Neuronal stem cell (in vitro differentiated cells): ENCODE measurements at places on chromosomes 4 and X.
A peak's percentile ranks its signal among the peaks of the same experiment; 100 is the strongest.

- DNase-seq, result peak; percentile 39
Measured at GRCh38 chr4:151717314-151717713, 43.5 kb downstream of the GATB start.

DNA sequence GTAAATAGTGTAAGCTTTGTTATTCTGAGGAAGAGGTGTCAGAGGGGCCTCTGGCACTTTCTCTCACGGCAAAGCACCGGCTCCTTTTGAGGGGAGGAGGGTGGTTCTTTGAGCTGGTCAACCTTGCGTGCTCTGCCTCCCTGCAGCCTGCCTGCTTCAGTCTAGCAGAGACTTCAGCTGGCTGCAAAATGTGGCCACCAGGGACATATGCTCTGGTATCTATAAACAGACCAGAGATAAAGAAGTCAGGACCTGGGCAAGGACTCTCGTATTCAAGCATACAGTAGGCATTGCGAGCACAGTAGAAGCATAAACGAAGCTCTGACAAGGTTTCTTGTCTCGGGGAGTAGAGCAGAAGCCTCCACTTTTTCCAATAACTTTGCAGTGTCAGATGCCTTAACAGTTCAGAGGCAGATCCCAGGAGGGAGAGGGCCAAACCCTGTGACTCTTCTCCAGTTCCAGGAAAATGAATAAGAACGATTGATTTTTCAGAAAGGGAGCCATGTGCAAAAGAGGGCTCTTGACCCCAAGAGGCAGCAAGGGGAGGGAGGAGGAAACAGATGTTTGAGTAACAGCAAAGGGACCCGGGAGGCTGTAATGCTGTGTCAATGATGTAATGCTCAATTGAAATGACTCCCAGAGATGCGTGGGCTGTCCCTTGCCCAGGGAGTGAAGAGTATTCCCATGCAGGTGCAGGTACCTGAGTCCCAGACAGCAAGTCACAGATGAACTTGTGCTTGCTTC is 57.9 kb upstream of the TEX13D start:
- DNase-seq, result no peak

GRCh38 chr4:123503698-123504363 is 107.2 kb downstream of the SPRY1 start:
- no peak for DNase-seq

GRCh38 chr4:100147198-100147597 is 43.1 kb downstream of the DDIT4L start:
- DNase-seq, result no peak

- no peak for DNase-seq
Measured at GRCh38 chr4:113825272-113825671, 63.7 kb upstream of the CAMK2D start.

DNA sequence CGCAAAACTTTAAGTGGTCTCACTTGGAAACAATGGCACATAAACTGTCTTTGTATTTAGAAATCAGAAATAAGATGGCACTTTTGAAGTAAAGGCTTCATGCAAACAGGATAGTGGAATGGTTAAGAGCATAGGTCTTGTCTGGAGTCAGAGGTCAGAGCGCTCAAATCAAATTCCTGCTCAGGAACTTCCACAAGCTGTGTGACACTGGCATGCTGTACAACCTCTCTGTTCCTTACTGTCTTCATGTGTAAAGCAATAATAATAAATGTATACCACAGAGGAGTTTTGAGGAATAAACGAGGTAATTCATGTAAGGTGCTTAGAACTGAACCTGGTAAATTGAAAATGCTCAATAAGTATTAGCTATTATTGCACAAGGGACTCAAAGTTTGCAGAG is 43.4 kb upstream of the ACSL4 start:
- no peak for DNase-seq

- DNase-seq, result no peak
Measured at GRCh38 chrX:71990518-71990917, 79.9 kb downstream of the NHSL2 start.

GRCh38 chr4:14743601-14744000 is 258.7 kb upstream of the CPEB2 start:
- no peak for DNase-seq

GRCh38 chr4:182019148-182019652 is 224.0 kb upstream of the TENM3 start:
- no peak for DNase-seq

DNA sequence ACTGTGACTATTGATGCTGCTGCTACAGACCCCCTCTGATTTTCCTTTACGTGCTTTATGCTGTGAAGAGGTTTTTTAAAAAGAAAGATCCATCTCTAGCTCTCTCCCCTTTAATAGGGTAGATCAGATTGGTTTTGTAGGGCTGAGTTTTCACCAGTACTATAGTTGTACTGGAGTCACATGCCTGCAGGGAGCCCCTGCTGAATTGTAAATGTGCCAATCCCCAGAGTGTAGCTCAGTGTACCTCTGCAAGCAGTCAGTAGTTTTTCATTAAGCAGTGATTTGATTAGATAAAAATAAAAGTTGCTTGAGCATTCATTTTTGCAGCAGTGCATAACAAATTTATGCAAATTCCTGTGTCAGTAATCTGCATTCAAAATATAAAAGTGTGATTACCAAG is 179.2 kb downstream of the IL1RAPL2 start:
- DNase-seq, result no peak

- no peak for DNase-seq
Measured at GRCh38 chrX:295136-295535, 14.0 kb downstream of the PLCXD1 start.

GRCh38 chrX:152810403-152810802 is 20.2 kb downstream of the CETN2 start:
- DNase-seq, result no peak

GRCh38 chr4:81359207-81359606 is 112.5 kb downstream of the RASGEF1B start:
- DNase-seq, result no peak

DNA sequence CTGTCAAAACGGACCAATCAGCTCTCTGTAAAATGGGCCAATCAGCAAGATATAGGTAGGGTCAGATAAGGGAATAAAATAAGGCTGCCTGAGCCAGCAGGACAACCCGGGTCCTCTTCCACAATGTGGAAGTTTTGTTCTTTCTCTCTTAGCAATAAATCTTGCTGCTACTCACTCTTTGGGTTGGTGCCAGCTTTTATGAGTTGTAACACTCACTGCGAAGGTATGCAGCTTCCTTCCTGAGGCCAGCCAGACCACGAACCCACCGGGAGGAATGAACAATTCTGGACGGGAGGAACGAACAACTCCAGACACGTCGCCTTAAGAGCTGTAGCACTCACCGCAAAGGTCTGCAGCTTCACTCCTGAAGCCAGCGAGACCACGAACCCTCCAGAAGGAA is 287.8 kb downstream of the RAPGEF2 start:
- no peak for DNase-seq

DNA sequence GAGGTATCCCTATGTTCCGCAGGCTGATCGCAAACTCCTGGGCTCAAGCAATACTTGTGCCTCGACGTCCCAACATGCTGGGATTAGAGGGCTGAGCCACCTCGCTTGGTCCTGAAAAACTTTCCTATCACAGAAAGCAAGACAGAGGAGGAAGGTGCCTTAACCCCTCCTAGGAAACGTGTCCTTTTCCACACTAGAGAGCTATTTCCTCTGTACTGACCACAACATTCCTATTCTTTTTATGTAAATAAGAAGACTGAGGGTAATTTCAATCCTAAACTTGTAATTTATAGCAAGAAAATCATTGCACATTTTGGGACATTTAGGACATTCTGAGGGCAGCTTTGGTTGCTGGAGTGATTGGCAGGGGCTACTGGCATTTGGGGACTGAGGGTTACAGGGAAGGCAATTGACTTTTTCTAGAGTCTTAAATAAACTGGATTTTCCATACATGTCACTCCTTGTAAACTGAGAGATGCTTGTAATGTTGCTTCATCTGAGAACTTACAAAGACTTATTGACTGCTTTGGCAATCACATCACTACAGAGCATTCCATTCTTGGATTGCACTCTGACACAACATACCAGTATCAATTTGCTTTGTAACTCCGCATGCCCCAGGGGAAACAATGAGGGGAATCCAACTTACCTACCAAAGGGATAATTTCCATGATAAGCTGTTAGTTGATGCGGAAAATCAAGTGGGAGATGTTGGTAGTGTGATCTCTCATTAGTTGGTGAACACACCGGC is 15.6 kb downstream of the XAGE3 start:
- DNase-seq, result no peak

DNA sequence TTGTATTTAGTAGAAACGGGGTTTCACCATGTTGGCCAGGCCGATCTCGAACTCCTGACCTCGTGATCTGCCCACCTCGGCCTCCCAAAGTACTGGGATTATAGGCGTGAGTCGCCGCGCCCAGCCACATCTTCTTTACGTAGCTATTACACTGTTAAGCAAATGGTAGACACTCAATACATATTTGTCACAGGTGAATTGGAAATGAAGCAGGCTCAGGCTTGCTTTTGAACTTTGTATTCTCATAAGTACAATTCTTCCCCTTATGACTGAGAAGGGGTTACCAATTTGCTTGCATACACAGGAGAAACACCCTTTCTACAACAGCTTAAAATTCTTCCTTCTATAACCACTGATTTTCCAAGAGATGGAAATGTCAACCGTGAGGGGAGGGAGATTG is 787 bp upstream of the SRPX2 start:
- no peak for DNase-seq

DNA sequence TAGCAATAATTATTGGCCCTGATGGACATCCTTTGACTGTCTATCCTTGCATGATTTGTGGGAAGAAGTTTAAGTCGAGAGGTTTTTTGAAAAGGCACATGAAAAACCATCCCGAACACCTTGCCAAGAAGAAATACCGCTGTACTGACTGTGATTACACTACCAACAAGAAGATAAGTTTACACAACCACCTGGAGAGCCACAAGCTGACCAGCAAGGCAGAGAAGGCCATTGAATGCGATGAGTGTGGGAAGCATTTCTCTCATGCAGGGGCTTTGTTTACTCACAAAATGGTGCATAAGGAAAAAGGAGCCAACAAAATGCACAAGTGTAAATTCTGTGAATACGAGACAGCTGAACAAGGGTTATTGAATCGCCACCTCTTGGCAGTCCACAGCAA is 60.7 kb downstream of the ZFX start:
- DNase-seq, result no peak

GRCh38 chr4:168383510-168383909 is 65.0 kb upstream of the DDX60 start:
- no peak for DNase-seq

- DNase-seq, result no peak
Measured at GRCh38 chr4:52588771-52589591, 70.1 kb downstream of the USP46 start.
